Stimulated activated CD4-positive, alpha-beta T cell treated with anti-CD3 and anti-CD28 coated beads, Interleukin-2, amount 100 ng/mL, for 24 hours (primary cell): ENCODE measurements at places on chromosomes 2 and 18.

- no peak for DNase-seq
Observed at GRCh38 chr2:217751192-217751591, 251.6 kb downstream of the TNS1 start.

DNA sequence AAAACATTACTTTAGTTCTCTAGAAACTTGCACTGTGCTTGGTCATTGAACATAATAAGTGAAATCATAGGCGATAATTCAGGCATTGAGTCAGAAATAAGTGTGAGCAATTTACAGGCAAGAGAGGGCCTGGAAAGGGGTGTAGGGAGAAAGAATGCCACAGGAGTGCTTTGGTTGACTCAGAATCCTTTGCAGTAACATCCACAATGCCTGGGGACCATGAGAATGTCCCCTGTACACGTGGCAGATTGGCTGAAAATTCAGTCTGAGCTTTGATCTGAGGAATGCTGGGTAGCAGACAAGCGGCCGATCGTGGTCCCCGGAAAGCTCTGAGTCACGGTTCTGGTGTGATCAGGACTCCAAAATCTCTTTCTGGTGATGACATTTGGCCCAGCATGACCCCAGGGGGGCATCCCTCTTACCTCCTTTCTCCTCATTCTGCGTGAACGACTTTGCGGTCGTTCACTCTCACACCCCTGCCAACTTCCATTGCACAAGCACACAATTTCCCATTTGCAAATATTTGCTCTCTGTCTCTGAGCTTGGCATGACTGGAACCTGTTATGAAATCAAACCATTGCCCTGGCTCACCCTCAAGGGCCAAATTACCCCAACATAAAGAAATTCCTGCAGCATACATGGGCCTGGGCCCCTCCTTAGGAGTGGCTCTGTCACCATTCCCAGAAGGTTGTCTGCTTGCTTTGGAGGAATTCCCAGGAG lies 305.0 kb upstream of the EPAS1 start:
- DNase-seq = no peak

DNA sequence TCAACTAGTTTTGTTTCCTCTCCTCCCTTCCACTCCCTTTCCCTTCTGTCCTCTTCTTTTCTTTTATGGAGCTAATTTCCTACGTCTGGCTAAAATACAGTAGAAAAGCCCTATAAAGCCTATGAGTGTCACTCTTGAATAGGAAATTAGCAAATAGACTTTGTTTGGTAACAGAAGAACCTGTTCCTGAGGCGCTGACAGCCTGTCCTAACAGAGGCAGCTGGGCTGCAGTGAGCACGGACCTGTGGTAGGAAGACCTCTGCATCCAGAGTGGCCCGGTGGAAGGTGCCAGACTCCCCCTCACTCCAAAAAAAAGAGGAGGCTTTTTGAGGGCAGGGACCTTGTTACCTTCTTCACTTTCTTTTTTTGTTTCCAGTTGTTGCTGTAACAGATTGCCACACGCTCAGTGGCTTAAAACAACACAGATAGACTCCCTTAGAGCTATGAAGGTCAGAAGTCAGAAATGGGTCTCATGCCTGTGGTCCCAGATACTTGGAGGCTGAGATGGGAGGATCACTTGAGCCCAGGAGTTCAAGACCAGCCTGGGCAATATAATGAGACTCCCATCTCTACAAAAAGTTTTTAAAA lies 81.2 kb upstream of the TXNDC2 start:
- DNase-seq = no peak

GRCh38 chr2:58432491-58433170 lies 191.5 kb upstream of the FANCL start:
- DNase-seq = no peak

- no peak for DNase-seq
Observed at GRCh38 chr18:5534845-5535244, 9.0 kb downstream of the EPB41L3 start.

- DNase-seq = no peak
Observed at GRCh38 chr2:151040039-151040438, 221.6 kb downstream of the RBM43 start.

DNA sequence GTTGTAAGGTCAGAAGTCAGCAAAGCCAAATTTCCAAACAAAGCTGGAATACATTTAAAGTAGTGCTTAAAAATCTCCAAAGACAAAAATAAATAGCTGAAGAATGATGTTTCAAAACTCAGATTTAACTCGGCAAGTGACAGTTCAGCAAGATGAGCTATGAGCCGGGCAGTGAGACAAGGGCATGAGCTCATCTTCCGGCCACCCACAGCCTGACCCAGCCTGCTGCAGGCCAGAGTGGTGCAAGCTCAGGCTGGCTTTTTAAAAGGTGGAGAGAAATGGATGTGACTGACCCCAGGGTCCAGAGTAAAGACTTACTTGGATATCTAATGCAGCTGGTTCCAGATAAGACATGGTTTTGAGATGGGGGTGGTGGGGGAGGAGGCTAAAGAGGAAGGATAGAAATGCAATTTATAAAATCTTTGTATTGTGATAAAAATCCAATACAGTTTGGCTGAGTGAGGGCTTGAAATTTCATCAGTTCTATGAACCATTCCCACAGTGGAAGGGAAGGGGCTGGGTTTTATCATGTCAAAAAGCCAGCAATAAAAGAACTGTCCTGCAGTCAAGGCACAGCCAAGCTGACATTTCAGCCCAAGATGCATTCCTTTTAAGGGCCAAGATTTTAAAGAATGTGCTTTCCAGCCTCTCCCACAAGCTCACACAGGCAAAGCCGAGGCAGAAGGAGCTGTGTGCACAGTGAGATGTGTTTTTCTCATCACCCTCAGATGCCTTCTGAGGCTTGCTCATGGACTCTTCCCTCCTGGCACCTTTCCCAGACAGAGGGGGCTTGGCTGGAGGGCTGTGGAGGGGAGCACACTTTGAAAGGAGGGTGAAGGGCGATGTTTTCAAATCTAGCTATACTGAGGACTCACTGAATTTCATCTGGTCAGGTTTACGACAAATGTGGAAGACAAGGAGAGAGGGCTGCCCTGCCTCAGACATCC lies 97.9 kb upstream of the KLHL29 start:
- no peak for DNase-seq

DNA sequence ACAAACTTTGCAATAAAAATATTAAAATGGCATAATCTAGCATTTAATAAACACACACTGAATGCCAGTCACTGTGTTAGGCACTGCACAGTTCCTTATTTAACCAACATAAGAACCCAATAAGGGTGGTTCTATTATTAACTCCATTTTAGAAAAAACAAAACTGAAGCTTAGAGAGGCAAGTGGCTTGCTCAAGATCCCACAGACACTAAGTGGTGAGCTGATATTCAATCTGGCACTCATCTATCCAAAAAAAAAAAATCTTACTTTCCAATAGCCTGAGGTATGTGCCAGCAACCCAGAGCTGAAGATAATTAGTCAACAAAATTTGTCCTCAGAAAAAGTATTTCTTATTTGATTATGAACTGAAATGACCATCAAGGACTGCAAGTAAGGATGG lies 799 bp downstream of the CYTIP start:
- DNase-seq = no peak

- DNase-seq = no peak
Observed at GRCh38 chr2:114614592-114614991, 172.2 kb downstream of the DPP10 start.

- DNase-seq = peak; percentile 73
Observed at GRCh38 chr18:54284981-54285785, 15.9 kb downstream of the POLI start.

DNA sequence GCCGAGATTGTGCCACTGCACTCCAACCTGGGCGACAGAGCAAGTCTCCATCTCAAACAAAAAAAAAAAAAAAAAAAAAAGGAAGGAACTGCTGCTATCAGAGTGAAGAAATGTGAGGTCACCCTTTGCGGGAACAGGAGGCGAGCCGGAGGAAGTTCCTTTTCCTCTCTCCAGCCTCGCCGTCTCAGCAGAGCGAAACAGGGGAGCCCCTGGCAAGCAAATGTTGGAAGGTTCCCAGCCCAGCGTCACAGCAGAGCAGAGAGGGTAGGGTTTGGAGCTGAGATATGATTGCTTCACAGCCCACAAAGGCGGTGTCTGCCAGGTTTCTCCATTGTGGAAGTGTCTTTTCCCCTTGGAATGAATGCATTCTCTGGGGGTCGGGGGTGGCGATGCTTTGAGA lies 28.5 kb downstream of the SLC20A1 start:
- DNase-seq = no peak

- DNase-seq = no peak
Observed at GRCh38 chr2:65834771-65835475, 402.5 kb upstream of the SPRED2 start.
